ENCODE measurements at places on chromosomes 5 and 9. TPM values are rescaled to one million over a fixed set of nuclear protein-coding genes. Genes with fewer than 3 reads are reported as not detected.

Gene KCNV2
- not detected for total RNA-seq

Gene UBAC1
- 33.6 TPM for total RNA-seq

Gene NUDT12
- 38.9 TPM for total RNA-seq

Gene CCDC69
- 28.7 TPM for total RNA-seq

Gene CAMK2A
- 0.88 TPM for total RNA-seq

Gene HTR4
- 2.0 TPM for total RNA-seq

Gene PIK3R1
- total RNA-seq, result 109 TPM

Gene ATP10B
- total RNA-seq, result 5.2 TPM

Gene SHOC1
- total RNA-seq, result 0.37 TPM

Gene MCC
- 22.0 TPM for total RNA-seq

Gene DTWD2
- 7.8 TPM for total RNA-seq

Gene BDP1
- 32.7 TPM for total RNA-seq

Gene VLDLR
- total RNA-seq, result 22.5 TPM

Gene NELFB
- total RNA-seq, result 41.4 TPM

Gene TMEM252
- 0.16 TPM for total RNA-seq

Gene SHISAL2B
- not detected for total RNA-seq

Gene ANGPTL2
- 17.6 TPM for total RNA-seq

Gene SUSD1
- 30.5 TPM for total RNA-seq

Gene TXNDC8
- total RNA-seq, result not detected

Gene SLC36A2
- total RNA-seq, result not detected

Gene PSMD5
- 13.3 TPM for total RNA-seq

Gene TRMT10B
- total RNA-seq, result 3.0 TPM

Gene PDE6A
- total RNA-seq, result 3.6 TPM

Gene PCDHGB3
- not detected for total RNA-seq

Gene SPATA31D4
- not detected for total RNA-seq

Gene GDF9
- total RNA-seq, result 0.76 TPM

Gene ABLIM3
- 7.3 TPM for total RNA-seq

Gene GABRA6
- not detected for total RNA-seq

Gene SLC46A2
- total RNA-seq, result not detected

Gene ACTL7B
- total RNA-seq, result not detected

Gene SPATA31A3
- not detected for total RNA-seq

Gene KIF12
- 31.9 TPM for total RNA-seq

Gene NRARP
- total RNA-seq, result 5.3 TPM

Gene HNRNPA0
- total RNA-seq, result 25.9 TPM

Gene TMC1
- not detected for total RNA-seq

Gene AK3
- total RNA-seq, result 141 TPM

Gene PPP1R26
- total RNA-seq, result 15.6 TPM

Gene GPR21
- 0.50 TPM for total RNA-seq

Gene SPATA31C1
- not detected for total RNA-seq

Gene CARD9
- total RNA-seq, result 0.68 TPM

Gene MTAP
- 18.9 TPM for total RNA-seq

Gene DOK3
- total RNA-seq, result 3.5 TPM

Gene PCDHGA6
- not detected for total RNA-seq

Gene CD14
- total RNA-seq, result 0.84 TPM

Gene PHF24
- 0.08 TPM for total RNA-seq

Gene WDR31
- 1.4 TPM for total RNA-seq

Gene TAF1L
- total RNA-seq, result not detected

Gene ZDHHC12
- 26.2 TPM for total RNA-seq

Gene MVB12B
- 12.1 TPM for total RNA-seq

Gene THOC3
- total RNA-seq, result 74.5 TPM

Gene NOXA1
- total RNA-seq, result 7.2 TPM

Gene PDLIM4
- total RNA-seq, result 7.3 TPM

Measured in hepatocyte (in vitro differentiated cells).